ENCODE measurements at places on chromosomes 4 and X.
A peak's percentile ranks its signal among the peaks of the same experiment; 100 is the strongest.

DNA sequence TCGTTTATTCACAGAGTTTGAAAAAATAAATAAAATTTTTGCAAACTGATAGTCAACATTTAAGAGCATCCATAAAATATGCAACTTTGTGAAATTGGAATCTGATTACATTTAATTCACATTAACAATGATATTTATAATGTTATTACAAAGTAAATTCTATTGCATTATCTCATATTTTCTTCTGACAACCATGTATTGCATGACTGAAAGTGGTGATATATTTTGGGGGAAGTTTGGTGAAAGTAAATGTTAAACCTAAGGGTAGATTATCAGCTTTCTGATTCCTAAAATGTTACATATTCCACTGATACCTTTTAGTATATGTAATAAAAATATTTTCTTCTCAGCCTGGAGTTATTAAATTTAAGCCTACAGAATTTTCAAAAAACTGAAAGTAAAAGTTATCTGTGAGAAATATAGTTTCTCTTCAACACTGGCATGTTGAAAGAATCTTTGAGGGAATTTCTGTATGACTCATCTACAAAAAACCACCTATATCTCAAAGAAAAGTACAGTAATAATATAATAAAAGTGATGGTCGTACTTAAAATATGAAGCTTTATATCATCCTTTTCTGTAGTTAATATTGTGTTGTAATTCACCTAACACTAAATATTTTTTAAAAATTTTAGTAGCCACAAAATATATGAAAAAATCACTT is 1179.6 kb upstream of the PCDH7 start:
- DNase-seq, result no peak

DNA sequence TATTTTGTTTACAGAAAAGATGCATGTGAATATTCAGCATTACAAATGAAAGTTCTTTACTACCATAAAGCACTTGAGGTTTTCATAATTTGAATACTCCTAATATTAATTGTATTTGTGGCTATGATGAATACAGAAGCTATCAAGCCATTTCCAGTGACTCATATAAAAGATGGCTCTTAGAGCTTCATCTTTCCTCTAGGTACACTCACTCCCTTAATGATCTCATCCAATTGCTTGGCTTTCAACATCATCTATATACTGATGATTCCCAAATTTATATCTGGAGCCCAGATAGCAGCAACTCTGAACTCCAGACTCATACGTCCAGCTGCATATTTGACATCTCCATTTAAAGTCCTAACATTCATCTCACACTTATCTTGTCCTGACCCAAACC is 183.4 kb upstream of the FAM241A start:
- DNase-seq, result no peak

- DNase-seq, result no peak
Observed at GRCh38 chrX:106894978-106895452, 8.1 kb downstream of the RIPPLY1 start.

DNA sequence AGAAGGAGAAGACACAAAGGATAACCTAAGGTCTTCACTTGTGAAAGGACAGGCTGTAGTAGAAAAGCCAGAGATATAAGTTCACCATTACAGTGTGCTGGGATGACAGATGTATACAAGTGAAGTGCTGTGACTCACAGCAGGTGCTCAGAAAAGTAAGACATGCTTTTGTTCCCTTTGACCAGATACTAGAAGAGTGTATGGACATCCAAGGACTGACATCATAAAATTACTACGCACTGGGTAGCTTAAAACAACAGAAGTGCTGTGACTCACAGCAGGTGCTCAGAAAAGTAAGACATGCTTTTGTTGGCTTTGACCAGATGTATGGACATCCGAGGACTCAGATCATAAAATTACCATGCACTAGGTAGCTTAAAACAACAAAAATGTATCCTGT is 61.6 kb upstream of the BTC start:
- no peak for DNase-seq

- DNase-seq, result no peak
Observed at GRCh38 chr4:70836081-70836480, 3.6 kb downstream of the GRSF1 start.

GRCh38 chrX:135302269-135302873 is 6.9 kb upstream of the ETDC start:
- DNase-seq, result no peak

DNA sequence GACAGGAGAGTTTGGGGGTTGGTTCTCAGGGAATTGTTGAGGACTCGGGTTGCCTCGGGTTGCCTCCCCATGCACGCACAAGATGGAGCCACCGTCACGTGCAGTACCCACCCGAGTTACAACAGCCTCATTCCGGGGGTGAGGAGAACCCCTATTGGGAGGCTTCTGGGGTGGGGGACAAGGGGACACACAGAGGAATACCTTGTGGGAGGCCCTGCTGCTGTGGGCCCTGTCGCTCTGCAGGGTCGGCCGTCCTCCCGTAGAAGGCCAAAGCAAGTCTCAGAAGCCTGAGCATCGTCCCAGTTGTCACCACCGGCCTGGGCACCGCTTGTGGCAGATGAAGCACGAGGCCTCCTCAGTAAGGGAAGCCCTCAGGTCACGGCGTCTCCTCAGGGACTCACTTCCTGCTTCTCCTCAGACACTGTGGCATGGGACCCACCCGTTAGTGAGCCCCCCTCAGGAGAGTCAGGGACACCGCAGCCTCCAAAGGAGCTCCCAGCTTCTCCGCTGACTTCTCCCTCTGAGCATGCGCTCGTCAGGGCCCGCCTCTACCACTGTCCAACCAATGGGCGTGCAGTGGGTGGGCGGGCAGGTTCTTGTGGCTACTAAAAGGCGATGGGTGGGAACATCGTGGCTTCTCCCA is at the start of gene CT55:
Gene CT55, minus strand, starts transcription at position 522 of the 643 bp plus-strand sequence. Its CDS starts 227 bp downstream, at position 295.
- DNase-seq, result no peak

DNA sequence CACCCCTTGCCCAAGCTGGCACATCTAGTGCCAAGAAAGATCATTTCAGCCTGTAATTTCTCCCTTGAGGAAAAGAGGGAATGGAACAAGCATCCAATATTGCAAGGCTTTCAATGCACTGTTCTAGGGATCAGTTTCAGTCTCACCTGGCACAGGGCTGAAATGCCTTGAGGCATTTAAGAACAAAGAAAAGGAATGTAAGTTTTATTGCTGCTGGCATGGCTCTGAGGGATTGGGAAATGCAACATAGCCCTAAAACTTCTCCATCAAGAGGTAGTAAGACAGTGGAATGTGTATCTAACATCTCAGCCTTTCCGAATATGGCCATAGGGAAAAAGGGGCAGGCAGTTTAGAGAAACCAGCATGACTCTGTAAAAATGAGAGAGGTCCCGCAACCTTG is 732.6 kb upstream of the LCORL start:
- no peak for DNase-seq

DNA sequence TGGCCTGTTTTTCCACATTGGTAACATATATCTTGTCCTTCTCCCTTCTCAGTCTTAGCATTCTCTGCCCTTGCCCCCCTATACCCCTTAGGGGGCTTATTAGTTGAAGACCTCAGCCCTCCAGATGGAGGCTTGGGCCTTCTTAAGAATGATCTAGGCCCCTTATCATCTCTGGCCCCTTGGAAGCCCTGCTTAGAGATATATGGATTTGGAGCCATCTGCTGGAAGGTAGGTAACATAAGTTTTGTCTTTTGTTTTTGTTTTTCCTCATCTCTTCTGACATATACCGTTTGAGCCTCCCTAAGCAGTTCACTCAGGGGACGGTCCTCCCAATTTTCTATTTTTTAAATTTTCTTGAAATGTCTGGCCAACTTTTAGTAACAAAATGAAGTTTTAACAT is 48.3 kb upstream of the NAP1L2 start:
- DNase-seq, result no peak

DNA sequence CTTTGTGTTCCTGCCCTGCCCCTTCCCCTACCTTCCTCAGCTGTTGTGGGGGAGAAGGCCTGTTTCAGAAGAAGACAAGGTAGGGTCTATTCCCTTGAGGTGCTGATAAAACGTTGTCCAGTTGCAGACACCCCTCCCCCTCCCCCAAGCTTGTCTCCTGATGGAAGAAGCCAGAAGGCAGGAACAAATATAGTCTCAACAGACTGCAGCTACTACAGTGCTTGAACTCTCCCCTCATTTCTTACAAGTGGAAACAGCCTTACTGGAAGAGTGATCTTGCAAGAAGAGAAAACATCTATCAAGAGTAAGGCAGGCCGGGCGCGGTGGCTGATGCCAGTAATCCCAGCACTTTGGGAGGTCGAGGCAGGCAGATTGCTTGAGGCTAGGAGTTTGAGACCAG is 11.0 kb upstream of the MAP7D3 start:
- DNase-seq, result no peak

GRCh38 chrX:129818123-129818522 is 25.6 kb downstream of the ZDHHC9 start:
- no peak for DNase-seq

- DNase-seq, result no peak
Observed at GRCh38 chr4:123649250-123649644, 252.7 kb downstream of the SPRY1 start.

DNA sequence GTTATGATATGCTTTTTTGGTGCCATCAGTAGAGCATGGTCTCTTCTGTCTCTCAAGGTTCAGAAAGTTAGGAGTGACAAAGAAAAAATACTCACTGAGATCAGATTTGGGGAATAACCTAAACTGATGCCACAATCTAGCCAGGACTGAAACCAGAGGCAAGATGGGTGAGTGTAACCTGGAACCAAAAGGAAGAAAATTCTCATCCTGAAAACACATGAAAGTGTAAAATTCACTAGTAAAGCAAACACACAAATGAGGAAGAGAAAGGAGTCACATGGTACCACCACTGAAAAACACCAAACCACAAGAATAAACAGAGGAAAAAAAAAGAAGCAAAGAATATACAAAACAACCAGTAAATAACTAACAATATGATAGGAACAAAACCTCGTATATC is 96.4 kb downstream of the ANXA10 start:
- DNase-seq, result no peak

DNA sequence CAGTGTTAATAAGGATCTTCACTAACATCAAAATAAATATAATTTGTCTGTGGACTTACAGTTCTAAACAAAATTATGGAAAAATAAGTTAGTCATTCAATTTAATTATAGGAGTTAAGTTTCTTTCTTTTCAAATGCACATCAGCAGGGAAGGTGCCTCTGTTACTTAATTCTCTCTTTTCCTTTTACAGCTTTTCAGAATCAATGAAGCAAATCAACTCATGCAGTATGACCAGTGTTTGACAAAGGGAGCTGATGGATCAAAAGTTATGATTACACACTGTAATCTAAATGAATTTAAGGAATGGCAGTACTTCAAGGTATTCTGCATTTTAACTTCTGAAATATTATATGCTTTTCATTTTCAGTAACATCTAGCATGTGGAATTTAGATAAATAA is 15.9 kb downstream of the HMGB2 start:
- DNase-seq, result no peak

DNA sequence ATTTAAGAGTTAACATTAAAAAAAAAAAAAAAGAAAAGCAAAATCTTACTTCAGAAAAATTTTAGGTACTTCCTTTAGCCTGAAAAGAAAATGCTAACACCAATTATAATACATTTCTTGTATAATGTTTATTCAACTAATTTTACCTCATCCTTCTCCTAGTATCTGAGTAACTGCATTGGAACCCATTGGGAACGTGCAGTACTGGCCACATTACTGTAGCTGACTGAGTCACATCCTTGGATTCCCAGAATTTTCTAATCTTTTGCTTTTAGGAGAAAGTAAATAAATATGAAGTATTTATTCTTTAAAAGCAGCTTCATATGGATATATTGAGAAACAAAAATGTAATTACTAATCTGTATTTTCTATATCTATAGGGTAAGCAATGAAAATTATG is 82.6 kb upstream of the SLITRK2 start:
- no peak for DNase-seq

- no peak for DNase-seq
Observed at GRCh38 chr4:99447079-99447478, 11.9 kb upstream of the ADH7 start.

DNA sequence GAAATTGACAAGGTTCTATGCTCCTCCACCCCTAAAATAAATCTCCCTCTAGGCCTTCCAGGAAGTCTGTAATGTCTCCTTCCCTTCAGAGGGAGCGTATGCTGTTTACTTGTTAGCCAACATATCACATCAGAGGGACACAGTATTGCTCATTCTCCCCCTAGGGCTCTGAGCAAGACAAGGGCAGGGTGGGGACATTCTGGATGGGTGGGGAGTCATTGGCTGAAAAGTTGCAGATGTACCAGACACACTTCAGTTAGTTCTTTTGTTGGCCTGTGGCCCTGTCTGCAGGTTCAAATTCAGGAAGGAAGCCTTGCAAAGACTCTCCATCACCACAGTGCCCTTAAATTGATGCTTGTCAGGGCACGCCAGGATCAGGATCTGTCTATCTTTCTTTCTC is 106.3 kb upstream of the TEX13D start:
- DNase-seq, result no peak

DNA sequence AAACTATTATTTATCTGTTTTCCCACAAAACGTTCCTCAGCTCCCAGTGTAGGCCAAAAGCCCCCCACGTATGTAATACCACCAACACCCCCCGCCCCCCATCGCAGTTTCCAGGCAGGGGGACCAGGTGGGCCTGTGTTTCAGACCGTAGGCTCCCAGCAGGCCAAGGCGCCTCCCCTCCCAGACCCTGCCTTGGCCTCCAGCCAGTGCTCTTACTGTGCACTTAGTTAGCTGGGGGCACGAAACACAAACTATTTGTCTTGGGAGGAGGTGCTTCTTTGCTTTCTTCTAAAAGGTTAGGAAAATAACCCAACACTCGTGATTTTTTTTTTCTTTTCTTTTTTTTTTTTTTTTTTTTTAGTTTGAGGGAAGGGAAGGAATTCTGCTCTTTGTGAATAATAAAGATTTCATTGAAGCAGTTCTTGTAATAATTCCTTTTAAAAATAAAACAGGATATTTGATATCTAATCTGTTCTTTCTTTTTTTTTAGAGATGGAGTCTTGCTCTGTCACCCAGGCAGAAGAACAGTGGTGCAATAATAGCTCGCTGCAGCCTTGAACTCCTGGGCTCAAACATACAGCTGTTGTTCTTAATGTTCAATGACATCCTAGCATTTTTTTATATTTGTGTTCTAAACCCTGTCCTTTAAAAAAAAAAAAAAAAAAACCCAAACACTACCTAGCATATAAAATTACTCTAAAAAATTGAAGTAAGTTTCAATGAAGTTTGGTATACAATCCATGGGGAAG is 83.0 kb upstream of the CLDN34 start:
- DNase-seq, result no peak

- DNase-seq, result no peak
Observed at GRCh38 chr4:62344474-62344873, 1144.3 kb downstream of the ADGRL3 start.

- DNase-seq, result no peak
Observed at GRCh38 chrX:13473442-13474163, 95.8 kb upstream of the EGFL6 start.

- no peak for DNase-seq
Observed at GRCh38 chrX:10259716-10260115, 102.9 kb downstream of the CLCN4 start.

- no peak for DNase-seq
Observed at GRCh38 chrX:145818186-145819113, 821 bp downstream of the SLITRK2 start.

GRCh38 chr4:87465739-87466366 is 43.5 kb downstream of the NUDT9 start:
- DNase-seq, result peak; percentile 57
